NCI-H2227 treated with DMSO at 0.1 percent for 48 hours (cell line): ENCODE measurements at places on chromosomes 5 and 9.

DNA sequence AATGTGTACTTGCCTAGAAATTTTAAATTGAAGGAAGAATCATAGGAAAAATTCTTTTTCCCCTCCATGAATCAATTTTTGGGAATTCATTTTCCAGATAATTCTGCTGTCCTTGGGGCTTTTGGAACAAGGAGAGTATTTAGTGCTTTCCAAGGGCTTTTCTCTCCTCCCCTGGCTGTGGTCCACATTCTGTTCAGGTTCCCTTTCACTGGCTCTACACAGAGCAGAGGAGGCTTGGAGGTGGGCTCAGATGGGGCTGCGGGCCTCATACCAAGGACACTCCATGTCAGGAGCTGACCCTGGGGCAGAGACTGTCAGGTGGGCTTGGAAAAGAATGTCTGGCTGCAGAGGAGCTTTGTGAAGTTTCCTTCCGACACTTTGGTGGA is 128.1 kb downstream of the GADD45G start:
- DNase-seq, result no peak

GRCh38 chr5:7902666-7903625 is 34.0 kb downstream of the MTRR start:
- no peak for DNase-seq

DNA sequence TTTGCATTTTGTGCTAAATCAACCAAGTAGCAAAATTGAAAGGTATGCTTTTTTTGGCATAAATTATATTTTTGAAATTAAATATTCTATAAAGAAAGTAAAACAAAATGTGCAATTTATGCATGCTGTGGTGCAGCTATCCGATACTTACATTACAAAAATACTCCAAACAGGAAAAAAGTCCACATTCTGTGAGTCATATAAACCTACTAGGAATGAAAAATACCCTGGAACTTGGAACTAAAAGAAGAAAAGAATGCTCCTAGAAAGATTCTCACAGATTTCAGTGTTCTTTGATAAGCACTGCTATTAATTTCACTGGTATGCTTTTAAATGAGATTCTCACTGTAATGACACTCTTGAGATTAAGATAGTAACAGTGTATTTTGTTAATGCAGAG is 92.6 kb downstream of the OSMR start:
- DNase-seq, result no peak

DNA sequence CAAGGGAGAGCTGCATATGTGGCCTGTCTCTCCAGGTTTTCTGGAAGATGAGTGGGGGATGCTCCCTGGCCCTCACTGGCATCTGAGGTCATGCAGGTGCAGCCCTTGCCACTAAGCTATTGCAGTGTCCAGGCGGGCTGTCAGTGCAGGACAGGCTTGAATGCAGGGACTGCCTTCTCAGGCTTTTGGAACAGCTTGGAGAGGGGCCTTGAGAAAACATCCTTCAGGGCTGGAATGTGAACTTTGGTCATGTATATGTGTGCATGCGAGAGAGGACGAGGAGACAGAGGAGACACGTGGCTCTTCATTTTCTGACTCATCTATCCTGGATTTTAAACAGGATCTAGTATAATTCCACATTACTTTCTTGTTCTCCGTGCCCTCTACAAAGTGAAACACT is 90.3 kb downstream of the MACROH2A1 start:
- DNase-seq, result no peak

DNA sequence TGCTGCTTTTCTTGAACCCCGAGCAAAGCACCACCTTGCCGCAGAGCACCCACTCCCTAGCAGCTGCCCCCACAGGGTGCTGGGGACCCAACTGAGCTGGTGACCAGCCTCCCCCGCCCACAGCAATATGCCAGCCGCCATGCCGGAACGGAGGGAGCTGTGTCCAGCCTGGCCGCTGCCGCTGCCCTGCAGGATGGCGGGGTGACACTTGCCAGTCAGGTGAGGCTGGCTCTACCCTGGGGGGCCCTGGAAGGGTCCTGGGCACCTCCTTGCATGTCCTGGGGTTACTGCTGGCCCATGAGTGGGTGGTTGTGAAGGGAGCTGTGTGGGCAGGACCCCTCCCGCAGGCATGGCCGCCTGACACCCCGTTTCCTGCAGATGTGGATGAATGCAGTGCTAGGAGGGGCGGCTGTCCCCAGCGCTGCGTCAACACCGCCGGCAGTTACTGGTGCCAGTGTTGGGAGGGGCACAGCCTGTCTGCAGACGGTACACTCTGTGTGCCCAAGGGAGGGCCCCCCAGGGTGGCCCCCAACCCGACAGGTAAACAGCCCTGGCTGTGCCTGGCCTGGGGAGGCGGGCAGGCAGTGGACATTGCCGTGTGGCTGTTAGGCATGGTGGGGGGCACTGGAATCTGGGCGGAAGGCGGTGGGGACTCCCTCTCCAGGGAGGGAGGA is 7.2 kb downstream of the EGFL7 start:
- no peak for DNase-seq
